Fibroblast of the conjunctiva (primary cell): ENCODE measurements at places on chromosomes 16 and 17.

DNA sequence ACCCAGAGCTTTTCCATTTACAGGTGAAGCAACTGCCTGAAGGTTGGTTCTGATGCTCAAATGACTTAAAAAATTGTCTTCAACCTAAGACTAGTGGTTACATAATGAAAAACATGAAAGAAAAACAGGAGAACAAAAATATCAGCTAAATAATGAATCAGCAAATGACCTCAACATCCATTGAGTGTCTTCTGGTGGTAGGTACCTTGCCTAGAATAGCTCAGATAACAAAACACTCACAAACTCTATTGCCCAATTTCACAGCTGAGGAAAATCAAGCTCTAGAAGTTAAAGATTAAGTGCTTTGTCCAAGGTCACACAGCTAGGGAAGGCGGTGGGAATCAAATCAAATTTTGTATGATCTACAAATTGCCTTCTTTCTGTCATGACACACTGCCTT is 304.6 kb upstream of the CDH11 start:
- DNase-seq = no peak

DNA sequence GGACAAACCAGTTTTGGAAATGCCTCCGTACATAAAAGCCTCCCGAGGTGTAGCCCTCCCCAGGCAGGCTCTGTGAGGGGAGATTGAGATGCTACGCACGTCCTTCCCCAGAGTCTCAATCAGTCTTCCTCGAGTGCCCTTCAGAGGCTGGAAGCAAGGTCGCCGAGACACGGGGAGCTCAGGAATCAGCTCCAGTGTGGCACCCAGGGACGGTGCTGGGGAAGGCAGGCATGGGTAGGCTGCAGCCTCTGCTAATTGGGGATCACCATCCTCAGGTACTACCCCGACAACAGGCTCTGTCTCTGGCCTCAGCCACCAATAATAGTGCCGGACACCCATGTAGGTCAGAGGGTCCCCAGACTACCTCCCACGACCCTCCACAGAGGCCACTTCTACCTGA is 28.1 kb upstream of the GSG1L start:
- DNase-seq = no peak

- DNase-seq = no peak
Measured at GRCh38 chr16:11408216-11408615, 63.0 kb downstream of the RMI2 start.

GRCh38 chr17:14553847-14554246 is 253.0 kb downstream of the HS3ST3B1 start:
- DNase-seq = no peak

DNA sequence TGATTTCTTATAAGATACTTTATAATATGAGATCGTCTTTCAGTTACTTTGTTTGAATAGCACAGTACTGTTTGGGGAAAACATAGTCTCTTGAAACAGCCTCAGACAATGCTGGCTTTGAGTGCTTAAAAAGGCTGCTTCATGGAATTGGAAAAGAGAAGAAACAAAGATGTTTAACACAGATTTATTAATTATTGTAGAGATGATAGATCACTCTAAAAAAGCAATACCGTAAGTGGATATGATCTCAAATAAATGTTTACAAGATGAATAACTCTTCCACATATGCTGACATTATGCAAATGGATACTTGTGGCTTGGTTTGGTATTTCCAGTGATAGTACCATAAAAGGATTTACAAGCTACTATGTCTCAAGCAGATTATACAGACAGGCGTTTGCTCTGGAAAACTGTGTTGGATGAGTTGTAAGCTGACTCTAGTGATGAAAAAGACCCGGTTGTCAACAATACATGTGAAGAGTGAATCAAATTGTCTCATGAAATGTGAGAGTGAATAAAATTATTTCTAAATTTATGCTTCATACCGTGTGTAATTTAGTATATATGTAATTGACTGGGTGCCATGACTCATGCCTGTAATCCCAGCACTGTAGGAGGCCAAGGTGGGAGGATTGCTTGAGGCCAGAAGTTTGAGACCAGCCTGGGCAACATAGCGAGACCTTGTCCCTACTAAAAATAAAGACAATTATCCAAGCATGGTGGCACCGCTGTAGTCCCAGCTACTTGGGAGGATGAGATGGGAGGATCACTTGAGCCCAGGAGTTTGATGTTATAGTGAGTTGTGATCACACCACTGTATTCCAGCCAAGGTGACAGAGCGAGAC is 105.4 kb downstream of the FTO start:
- peak; percentile 56 for DNase-seq

GRCh38 chr16:56306690-56307533 is 115.6 kb downstream of the GNAO1 start:
- DNase-seq = no peak

GRCh38 chr16:31505483-31505882 is 2.7 kb downstream of the RUSF1 start:
- DNase-seq = no peak

DNA sequence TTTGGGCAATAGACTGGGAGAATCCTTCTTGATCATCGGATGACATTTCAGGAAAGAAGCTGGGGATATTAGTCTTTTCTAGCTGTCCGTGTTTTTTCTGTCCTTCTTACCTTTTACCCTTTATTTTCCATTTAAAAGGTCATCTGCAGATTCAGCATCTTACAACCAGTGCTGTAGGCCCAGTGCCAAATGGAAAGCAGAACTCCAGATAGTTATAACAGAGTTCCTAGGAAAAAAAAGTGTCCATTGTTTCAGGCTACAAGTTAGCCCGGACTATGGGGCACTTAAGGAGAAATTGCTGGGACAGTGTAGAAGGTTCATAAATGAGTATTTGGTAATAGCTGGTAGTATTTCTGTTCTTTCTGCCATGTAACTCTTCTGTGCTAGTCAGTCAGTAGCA is 28.4 kb downstream of the LDHD start:
- no peak for DNase-seq

DNA sequence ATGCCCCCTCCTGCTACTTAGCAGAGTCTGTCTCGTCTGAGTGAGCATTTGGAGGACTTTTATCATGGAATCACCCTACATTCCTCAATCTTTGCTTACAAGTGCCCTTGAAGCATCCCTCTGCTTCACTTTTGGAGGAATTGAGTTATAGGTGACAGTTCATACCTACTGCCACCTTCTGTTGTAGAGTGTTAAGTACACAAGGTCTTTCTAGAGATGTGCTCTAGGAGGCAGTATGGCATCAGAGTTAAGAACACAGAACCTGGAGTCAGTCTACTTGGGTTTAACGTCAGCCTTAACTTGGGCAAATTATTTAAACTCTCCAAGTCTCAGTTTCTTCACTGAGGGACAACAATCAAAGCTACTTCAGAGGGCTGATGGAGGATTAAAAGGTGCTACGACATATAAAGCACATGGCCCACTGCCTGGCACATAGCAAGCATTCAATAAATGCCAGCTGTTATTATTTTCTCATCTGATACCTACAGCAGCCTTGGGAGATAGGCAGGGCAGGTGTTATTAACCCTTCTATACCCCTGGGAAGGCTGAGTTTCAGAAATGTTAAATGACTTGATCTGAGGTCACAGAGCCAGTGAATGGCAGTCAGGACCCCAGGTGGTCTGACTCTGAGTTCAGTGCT is 62.2 kb downstream of the UTP18 start:
- peak; percentile 14 for DNase-seq

DNA sequence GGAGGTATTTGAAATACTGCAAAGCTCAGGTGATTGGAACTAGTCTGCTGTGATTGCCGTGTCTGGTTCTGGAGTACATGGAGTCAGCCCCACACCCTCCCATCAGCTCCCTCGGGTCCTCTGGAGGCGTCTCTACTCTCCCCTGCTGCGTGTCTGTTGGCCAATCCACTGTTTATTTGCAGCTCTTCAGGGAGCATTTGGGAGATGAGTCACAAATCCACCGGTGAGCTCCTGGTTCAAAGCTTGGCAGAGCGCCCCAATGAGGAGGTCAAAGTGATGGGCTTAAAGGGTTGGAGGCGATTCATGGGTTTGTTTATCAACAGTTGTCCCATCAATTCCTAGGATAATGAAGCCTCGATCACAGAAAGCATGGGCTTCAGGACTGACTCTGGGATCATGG is 14.6 kb downstream of the CALB2 start:
- DNase-seq = peak; percentile 13

- DNase-seq = peak; percentile 84
Measured at GRCh38 chr17:38868817-38869525, 887 bp upstream of the LASP1 start.

GRCh38 chr17:40598619-40599467 is 33.6 kb upstream of the CCR7 start:
- DNase-seq = peak; percentile 9

GRCh38 chr16:13919330-13919682 is 648 bp upstream of the ERCC4 start:
- peak; percentile 23 for DNase-seq

GRCh38 chr16:88978608-88979346 is 1.8 kb upstream of the CBFA2T3 start:
- DNase-seq = no peak

- no peak for DNase-seq
Measured at GRCh38 chr17:8629371-8630226, 926 bp downstream of the MYH10 start.

DNA sequence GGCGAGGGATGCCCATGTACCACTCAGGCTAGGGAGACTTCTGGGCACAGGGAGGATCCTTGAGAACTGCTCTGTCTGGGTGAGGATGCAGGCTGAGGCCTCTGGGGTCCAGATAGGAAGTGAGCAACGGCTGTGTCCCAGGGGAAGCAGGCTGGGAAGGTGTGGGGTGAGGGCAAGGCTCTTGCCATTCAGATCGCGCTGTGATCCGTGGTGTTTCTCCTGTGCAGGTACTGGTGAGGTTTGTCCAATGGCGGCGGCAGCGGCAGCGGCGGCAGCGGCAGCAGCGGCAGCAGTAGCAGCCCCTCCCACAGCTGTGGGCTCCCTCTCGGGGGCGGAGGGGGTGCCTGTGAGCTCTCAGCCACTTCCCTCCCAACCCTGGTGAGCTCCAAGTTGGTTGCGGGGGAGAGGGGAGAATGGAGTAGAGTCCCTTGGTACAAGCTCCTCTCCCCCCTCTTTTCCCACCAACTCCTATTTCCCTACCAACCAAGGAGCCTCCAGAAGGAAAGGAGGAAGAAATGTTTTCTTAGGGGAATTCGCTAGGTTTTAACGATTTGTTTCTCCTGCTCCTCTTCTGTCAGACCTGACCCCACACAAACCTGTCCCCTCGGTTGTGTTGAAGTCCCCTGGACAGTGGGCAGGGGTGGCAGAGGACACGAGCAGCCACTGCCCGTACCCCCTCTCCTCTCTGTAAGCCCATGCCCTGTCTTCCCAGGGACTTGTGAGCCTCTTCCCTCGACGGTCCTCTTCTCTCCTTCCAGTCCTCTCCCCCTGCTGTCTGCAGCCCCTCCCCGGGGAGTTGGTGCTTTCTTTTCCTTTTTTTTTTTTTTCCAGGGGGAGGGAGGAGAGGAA is 1.9 kb upstream of the PRRT2 start:
- no peak for DNase-seq

DNA sequence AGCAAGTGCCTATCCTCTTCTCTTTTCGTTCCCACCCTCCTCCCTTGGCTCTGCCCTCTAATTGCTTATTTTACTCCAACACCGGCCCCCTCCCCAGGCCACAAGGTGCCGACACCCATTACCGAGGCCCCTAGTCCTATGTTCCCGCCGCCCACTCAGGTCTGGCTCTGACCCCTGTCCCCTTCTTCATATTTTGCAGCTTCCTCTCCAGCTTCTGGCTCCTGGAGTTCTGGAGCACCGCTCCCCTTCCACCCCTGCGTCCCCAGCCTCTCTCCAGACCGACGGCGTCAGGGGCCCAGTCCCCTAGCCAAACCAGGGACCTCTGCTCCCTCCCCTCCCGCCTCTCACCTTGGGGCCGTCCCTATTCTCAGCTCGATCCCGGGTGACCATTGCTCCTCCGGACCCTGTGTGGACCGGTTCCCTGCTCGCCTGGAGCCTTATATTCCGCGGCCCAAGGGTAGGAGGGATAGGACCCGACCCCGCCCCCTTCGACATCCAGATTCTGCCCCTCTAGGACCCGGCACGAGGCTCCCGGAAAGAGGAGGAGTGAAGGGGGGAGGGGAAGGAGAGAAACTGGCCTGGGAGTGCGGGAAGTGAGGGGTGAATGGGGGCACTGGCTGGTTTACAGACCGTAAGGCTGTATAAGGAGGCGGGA is at the start of gene HES7:
TSS of gene HES7 (minus strand) at position 412 of the 655 bp plus-strand sequence. CDS start at position 390, 22 bp downstream.
- DNase-seq = no peak

DNA sequence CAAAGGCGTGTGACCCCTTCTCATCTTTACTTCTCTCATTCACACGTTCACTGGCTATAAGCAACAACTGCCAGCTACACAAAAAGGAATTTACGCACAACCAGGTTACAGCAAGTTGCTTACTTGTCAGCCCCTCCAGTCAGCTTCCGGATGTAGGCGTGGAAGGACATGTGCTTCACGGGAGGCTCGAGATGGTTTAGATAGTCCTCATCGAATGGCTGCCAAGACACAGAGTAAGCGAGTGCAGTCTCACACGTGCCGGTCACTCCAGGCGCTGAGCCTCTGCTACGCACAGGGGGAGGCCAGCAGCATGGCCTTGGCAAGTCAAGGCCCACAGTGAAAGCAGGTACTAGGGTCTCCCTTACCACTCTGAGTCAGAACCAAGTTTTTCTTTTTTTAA is 28.3 kb downstream of the NPLOC4 start:
- DNase-seq = no peak

DNA sequence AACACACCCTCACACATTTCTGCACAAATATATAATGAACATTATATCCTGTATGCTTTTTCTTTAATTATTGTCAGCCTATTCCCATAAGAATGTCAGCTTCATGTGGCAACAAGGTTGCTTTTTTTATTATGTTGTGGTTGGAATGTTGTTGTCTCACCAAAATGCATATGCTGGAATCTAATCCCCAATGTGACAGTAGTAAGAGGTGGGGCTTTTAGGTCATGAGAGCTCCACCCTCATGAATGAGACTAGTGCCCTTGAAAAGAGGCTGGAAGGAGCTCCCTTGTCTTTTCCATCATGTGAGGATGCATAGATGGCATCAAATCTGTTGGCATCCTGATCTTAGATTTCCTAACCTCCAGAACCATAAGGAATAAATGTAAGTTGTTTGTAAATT is 131.3 kb upstream of the IRX6 start:
- DNase-seq = no peak

DNA sequence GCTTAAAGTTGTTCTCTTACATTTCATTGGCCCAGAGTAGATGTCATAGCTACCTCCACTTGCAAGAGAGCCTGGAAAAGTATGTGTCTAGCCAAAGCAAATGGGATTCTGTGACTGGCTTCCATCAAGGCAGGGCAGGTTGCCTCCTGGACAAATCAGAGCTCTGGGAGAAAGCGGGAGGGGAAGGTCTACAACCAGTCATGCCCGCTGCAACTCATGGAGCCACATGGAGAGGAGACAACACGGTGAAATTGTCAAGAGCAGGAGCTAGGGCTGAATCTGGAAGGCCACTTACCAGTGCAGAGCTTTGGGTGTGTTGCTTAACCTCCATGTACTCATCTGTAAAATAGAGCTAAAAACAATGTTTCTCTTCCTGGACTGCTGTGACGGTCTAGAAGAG is 83.8 kb downstream of the MARF1 start:
- no peak for DNase-seq
